ENCODE measurements at places on chromosomes 4 and X. TPM values are rescaled to one million over a fixed set of nuclear protein-coding genes. Genes with fewer than 3 reads are reported as not detected.

DNA sequence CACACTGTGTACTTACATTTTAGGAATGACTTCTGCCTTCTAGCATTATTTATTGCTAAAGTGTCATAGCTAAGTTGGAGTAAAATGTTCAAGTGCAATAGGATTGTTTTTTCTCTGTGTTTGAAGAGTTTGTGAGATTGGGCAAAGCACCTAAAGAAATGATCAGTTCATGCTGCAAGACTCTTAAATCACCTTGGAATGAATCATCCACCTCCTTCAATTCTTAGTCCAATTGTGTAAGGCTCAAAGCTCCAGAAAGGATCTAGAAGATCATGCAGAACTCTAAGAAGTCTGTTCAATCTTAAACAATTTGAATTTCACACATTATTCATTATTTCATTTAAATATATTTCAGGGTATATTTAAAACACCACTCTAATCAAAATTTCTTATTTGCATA, 137.1 kb downstream of the AMELX start:
- DNase-seq = no peak

- peak; percentile 72 for DNase-seq
Observed at GRCh38 chr4:26288355-26288909, 32.4 kb upstream of the RBPJ start.

- no peak for DNase-seq
Observed at GRCh38 chrX:44908827-44909226, 35.8 kb downstream of the KDM6A start.

DNA sequence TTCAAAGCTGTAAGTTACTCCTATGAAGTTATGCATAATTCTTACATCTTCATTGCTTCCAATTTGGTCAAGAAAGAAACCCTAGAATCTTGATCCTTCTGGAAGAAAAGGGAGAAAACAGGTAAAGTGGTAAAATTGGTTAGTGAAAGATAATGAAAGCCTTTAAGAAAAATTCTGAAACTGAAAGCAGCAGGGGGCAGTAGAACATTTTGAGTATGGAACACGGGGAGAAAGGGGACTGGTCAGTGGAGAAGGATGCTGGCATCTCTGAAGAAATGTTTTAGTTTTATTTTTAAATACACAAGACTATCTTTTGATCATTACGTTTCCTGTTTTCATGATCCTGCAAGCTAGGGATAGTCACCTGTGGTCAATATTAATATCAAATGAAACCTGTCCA, 54.3 kb downstream of the SLIT2 start:
- no peak for DNase-seq

- DNase-seq = peak; percentile 24
Observed at GRCh38 chr4:100391863-100392262, 126.0 kb downstream of the EMCN start.

GRCh38 chr4:146654687-146655520, 16.2 kb downstream of the POU4F2 start:
- no peak for DNase-seq

DNA sequence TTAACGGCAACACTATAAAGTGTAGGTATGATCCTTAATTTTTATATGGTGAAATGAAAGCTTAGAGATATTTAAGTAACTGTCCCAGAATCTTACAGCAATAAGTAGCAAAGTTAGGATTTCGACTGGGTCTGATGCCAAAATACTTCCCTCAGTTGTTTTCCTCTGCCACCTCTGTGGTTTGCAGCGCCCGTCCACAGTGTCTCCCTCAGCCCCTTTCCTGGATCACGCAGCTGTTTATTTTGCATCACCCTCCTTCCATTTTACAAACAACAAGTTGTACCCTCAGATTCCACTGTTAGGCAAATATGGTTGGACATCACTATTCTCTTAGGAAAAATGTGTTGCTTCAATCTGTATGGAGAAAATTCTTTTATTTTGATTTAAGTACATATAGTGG, 56.1 kb downstream of the RAPGEF2 start:
- no peak for DNase-seq

The PCDH7 gene
- total RNA-seq = 1.1 TPM

DNA sequence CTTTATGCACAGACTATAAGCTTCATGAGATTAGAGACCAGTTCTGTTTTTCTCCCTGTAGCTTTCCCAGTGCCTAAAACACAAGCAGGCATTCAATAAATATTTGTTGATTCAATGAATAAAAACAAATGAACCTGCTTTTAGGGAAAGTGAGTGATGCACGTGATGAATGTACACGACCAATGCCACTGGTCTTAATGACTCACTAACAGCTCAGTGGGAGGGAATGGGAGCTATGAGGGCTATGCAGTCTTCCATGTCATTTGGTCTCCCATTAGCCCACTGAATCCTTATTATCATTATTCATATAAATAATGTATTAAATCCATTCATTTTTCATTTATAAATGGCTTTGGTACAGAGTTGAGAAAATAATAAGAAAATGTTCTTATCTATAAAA, 247.4 kb downstream of the FBXO8 start:
- DNase-seq = no peak

The NCAPG gene
- total RNA-seq = 39.2 TPM

DNA sequence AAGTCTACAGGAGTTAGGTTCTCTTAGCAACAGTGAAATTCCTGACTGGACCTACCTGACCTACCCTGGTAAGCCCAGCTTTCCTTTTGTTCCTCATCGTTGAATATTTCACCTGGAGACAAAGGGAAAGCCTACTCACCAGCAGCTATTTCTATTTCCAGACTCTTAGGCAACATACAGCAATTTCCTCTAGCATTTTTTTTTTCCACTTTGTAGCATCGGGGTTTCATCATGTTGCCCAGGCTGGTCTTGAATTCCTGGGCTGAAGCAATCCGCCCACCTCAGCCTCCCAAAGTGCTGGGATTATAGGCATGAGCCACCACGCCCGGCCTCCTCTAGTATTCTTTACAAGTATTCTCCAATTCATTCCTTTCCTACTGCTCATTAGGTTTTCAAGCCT, 6.8 kb upstream of the S100G start:
- DNase-seq = peak; percentile 44

- peak; percentile 54 for DNase-seq
Observed at GRCh38 chr4:129358571-129358970, 262.6 kb downstream of the C4orf33 start.

GRCh38 chrX:47321386-47321785, 49.0 kb upstream of the ZNF157 start:
- DNase-seq = no peak

The PF4V1 gene
- not detected for total RNA-seq

The HTR2C gene
- not detected for total RNA-seq

DNA sequence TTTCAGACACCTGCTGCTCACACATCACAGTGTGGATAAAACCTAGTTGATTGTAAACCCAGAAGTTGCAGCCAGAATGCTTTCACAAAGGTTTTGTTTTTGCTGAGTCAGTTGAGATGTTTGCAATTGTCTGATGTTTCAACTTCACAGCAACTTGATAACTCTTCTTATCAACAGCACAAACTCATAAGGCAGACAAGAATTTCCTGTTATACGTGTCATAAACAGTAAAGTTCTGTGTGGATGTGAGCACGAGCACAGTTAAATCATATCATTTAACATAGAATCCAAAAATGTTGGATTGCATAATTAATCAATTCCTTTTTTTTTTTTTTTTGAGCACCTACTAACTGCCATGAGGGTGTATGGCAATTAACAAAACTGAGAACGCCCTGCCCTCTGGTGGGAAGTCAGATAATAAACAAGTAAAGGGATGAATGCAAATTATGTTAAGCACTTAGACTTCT, 512.2 kb downstream of the PDHA2 start:
- DNase-seq = no peak

DNA sequence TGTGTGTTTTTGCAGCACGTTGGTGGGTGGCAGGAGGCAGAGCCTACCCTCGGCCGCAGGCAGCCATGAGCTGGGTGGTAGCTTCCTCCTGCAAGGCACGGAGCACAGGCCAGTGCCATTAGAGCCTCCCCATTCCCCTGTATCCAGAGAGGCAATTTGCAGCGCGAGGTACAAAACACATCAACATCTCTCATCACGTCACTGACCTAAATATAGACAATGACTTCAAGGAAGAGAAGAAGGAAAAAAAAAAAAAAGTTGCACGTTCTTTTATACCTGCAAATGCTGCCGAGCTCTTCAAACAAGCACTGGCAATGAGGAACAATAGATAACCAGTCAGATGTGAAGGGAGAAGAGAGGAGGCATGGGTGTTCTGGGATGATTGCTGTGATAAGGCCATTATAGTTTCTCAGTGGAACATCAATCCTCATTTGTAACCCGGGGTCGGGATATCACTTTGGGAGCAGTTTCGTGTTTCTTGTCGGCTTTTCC, 159.9 kb downstream of the MGST2 start:
- DNase-seq = no peak

GRCh38 chr4:184814686-184815045, 11.1 kb downstream of the ACSL1 start:
- no peak for DNase-seq

DNA sequence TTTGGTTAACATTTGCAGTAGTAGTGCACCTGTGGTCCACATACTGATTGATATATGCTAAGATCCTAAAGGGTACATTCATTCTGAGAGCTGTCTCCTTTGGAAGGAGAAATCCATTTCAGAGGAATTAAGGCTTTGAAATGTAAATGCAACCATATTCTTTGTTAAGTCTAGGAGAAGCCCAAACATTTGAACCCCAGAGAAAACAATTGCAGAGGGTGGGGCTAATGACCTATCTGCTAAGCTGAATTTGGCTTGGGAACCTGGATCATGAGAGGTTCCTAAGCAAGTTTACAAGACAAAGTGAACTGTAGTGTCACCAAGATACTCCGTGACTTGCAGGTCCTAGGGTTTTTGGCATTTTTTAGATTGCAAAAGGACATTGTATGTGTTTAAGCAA, 41.2 kb downstream of the LAS1L start:
- no peak for DNase-seq

- no peak for DNase-seq
Observed at GRCh38 chr4:14329228-14329627, 673.1 kb upstream of the CPEB2 start.

- no peak for DNase-seq
Observed at GRCh38 chr4:3301450-3302172, 8.8 kb downstream of the RGS12 start.

- DNase-seq = no peak
Observed at GRCh38 chrX:39642071-39642470, 455.7 kb downstream of the BCOR start.

The HPGD gene
- total RNA-seq = not detected

The FGF13 gene
- not detected for total RNA-seq

- DNase-seq = no peak
Observed at GRCh38 chr4:5054532-5054931, 3.3 kb downstream of the STK32B start.

DNA sequence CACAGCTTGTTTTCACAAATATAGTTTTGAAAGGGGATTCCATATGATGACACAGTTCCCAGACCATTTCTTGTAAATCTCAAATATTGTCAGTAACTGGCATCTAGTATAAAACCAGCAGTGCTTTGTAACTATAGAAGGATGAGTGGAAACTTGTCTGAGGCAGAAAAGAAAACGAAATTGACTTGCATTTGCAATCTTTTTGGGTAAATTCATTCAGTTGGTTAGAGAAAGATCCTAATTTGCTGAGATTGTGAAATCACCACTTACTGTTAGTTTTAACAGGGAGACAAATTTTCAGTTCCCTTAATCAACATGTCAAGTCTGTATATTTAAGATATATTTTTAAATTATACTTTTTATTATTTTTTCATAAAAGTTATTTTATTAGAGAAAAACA, 71.5 kb upstream of the VEGFC start:
- DNase-seq = no peak

- DNase-seq = no peak
Observed at GRCh38 chr4:47498899-47499298, 13.8 kb downstream of the ATP10D start.

GRCh38 chrX:44274096-44274495, 69.4 kb downstream of the EFHC2 start:
- no peak for DNase-seq

DNA sequence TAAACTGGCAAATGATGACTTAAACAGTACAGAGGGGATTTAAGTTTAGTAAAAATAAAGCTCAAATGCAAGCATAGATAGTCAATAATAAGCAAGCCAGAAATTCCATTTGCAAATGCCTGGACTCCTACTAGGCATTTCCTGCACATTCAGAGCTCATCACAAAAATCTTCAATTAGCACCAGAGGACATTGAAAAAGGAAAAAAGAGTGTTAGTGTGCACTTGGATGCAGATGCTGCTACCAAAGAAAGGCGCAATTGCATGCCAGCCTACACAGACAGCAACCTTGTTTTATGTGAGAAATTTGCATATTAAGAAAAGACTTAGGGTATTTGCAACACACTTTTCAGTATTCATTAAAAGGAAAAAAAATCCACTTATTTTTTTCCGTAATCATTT, 282.1 kb downstream of the GRIA2 start:
- no peak for DNase-seq

DNA sequence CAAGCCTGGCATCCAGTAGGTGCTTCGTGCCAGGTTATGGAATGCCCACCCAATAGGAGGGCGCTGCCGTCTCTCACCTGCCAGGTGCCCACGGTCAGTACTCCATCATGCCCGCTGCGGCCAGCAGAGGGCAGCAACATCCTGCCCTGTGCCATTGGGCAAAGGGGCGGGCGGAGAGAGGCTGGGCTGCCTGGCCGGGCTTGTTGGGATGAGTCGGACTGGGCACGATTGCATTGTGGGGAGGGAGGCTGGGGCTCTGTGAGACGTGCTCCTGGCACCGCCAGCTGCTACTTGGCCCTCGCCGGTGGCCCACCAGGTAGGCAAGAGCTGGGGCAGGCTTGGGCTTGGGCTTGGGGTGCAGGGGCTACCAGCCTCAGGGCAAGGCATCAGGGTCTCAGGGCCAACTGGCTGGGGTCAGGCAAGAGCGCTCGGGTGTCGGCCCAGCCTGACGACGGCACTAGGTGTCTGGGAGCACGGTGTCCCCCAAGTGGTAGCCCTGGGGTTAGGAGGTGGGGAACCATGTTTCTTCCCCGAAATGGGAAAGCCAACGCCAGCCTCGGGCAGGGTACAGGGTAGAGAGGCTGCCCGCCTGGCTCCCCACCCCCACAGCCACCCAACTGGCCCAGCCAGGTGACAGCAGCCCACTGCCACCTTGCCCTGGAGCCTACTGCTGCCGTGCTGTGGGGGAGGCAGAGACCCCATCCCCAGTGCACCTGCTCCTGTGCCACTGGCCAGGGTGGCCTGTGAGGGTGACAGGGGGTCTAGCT, at the start of gene PLXNB3:
Gene PLXNB3 (plus strand): TSS at position 261 of the 767 bp plus-strand sequence. CDS start 1,287 bp downstream, outside the sequence.
- peak; percentile 72 for DNase-seq

- DNase-seq = no peak
Observed at GRCh38 chrX:9730752-9731151, 34.9 kb downstream of the GPR143 start.

GRCh38 chrX:2676794-2677675, 14.1 kb upstream of the CD99 start:
- no peak for DNase-seq

The HOPX gene
- total RNA-seq = not detected

The TSPAN6 gene
- 18.8 TPM for total RNA-seq

DNA sequence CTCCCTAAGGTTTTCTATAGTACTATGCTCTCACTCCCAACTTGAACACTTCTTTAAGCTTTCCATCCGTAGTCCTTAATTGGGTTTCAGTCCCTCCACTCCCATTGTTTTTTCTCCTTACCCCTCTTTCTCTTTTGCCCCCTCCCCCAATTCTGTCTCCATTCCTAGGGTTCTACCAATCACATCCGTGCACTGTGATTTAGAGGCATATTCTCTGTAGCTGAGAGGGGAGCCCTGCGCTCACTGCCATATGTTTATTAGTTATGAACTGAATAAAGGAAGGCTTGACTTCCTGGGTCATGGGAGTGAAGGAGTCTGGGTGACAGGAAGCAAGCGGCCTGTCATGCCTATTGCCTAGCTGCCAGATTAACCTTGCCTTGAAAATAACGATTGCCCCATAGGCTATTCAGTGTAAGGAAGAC, 471 bp downstream of the MCTS1 start:
- DNase-seq = peak; percentile 36

The GC gene
- not detected for total RNA-seq
